Colonic mucosa (tissue), 4 donors: ENCODE measurements at places on chromosomes 7 and 10. TPM values are rescaled to one million over a fixed set of nuclear protein-coding genes. Genes with fewer than 3 reads are reported as not detected.

DNA sequence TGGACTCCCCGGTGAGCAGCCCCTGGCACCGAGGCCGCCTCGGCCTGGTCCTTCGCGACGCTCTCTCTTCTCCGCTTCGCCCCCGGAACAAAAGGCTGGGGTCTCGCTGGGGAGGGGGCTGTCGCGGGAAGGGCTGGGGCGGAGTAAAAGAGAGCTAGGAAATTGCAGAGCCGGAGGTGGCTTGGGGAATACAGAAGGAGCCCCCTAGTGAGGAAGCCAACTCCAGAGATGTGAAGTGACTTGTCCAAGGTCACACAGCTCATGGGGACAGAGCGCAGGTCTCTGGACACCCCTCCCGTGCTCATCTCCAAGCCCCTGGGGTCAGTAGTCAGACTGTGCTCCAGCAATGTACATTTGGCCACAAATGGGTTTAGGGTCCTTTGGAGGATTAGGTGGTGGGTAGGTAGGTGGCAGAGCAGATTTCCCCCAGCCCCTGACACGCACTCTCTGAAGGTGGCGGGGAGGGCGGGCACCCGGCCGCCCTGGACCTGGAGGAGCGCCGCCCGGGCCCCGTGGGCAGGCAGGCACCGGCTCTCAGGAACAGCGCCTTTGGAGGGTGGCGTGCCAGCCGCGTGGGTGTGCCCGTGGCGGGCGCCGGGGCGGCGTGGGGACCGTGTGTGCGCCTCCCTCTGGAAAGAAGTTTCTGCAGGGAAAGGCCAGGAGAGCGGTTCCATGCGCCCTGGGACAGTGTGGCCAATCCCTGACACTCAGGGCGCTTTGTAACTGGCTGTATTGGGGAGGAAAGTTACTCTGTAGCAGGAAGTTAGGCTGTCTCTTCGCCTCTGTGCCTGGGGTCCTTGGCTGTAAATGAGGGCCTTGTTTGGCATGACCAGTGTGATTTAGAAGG, 910 bp downstream of the WIPF3 start:
- peak; percentile 40 for DNase-seq

DNA sequence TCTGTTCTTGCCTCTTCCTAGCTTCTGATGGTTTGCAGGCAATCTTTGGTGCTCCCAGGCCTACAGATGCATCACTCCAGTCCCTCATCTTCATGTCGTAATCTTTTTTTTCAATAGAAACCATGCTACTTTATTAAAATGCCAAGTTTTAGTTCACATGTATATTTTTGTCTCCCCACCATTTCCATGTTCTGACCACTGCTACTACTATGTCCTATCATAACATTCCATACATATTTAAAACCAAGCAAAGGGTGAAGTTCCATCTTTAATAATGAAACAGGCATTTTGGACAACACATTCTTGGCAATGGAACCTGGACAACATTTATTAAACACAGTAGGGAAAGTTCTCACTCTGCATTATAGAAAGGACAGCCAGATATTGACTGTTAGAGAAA, 58.8 kb downstream of the ZNF518A start:
- DNase-seq, result no peak

Gene SAMD8
- total RNA-seq, result 8.9 TPM

DNA sequence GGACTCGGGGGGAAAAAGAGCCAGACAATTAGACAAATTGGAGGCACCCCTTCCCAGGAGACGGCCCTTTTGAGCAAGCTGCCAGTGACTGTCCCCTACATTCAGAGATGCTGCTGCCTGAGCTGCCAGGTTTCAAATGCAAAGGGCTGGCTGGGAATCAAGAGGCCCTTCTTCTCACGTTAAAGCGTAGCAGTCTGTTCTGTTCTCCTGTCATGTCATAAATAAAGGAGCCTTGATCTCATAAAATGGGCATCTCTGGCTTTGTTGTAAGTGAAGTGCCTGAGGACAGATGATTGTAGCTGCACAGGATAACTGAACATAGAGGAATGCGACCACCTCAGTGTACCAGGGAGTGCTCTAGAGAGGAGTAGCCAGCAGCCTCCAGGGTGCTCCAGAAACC, 917.9 kb downstream of the GRID1 start:
- DNase-seq, result no peak

Gene ATRNL1
- 0.37 TPM for total RNA-seq

GRCh38 chr10:69348816-69349541, 67.7 kb downstream of the TACR2 start:
- peak; percentile 71 for DNase-seq

GRCh38 chr7:149734791-149735075, 38.7 kb downstream of the ZNF467 start:
- DNase-seq, result no peak

DNA sequence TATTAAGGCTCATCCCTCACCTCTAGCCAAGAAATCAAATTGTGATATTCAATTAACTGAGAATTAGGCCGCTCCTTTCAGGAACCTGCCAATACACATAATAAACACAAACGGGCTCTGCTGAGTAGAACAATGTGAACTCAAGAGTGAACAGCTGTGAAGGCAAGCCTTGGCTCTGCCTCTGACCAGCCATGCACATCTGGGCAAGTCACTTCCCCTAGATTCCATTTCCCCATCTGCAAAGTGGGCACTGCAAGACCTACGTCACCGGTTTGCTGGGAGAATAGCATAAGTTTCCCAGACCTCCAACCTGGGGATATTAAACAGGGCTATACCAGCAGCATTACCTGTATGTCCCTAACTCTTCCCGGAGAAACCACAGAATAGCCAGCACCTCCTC, 355.2 kb downstream of the TNS3 start:
- DNase-seq, result no peak

Gene PNLIPRP2
- total RNA-seq, result 9.1 TPM

- no peak for DNase-seq
Measured at GRCh38 chr7:149261316-149261828, 624 bp upstream of the ZNF783 start.

GRCh38 chr10:78618050-78618449, 450.7 kb upstream of the ZMIZ1 start:
- no peak for DNase-seq

- peak; percentile 66 for DNase-seq
Measured at GRCh38 chr10:91163869-91164474, 56.5 kb upstream of the PCGF5 start.

- DNase-seq, result no peak
Measured at GRCh38 chr7:42207420-42207819, 29.6 kb downstream of the GLI3 start.
